Esophagus squamous epithelium (tissue), 5 donors: ENCODE measurements at places on chromosomes 3 and 15.
A peak's percentile ranks its signal among the peaks of the same experiment; 100 is the strongest.

DNA sequence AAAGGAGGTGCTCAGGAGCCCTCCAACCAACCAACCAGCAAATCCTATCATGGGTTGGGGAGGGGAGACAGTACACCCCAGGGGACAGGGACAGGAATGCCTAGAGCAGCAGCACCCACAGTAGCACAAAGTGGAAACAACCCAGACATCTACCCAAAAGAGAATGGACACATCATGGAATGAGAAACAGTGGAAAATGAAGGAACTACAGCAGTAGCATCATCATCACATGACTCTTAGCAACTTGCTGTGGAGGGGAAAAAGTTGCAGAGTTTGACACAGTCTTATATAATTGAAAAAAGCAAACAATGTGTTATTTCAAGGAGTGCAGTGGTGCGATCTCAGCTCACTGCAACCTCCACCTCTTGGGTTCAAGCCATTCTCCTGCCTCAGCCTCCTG is 11.0 kb downstream of the C3orf22 start:
- no peaks in the 10 kb centered on the region for H3K4me1 ChIP-seq
- H3K27me3 ChIP-seq: peaks cover 74% of the 10 kb centered on the region
- H3K36me3 ChIP-seq: no peaks in the 10 kb centered on the region
- H3K27ac ChIP-seq: no peak overlapping the region
- no peak overlapping the region for H3K4me3 ChIP-seq

- peaks cover 26% of the 10 kb centered on the region for H3K4me1 ChIP-seq
- H3K27ac ChIP-seq: no peak overlapping the region
- H3K27me3 ChIP-seq: no peaks in the 10 kb centered on the region
- H3K36me3 ChIP-seq: no peaks in the 10 kb centered on the region
- no peak overlapping the region for H3K4me3 ChIP-seq
These were observed 238.7 kb upstream of the HES1 start for GRCh38 chr3:193897288-193897687.

DNA sequence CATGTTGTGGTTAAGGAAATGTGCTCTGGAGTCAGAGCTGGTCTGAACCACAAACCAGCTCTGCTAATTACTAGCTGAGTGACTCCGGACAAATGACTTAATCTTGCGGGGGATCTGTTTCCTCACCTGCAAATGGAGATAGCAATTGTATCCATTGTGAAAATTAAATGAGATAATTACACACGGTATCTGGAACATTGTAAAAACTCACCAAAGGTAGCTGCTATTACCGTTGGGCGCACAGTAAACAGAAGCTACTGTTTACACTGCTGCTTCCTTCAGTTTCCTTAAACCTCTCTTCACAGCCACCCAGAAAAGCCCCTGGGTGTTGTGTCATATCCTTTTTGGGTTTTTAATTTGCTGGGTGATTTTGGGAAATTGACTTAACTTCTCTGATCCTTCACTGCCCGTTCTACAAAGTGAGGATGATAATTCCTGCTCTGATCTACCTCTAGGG is 107.8 kb downstream of the MEGF11 start:
- no peaks in the 10 kb centered on the region for H3K4me1 ChIP-seq
- H3K36me3 ChIP-seq: no peaks in the 10 kb centered on the region
- H3K4me3 ChIP-seq: no peak overlapping the region
- no peak for DNase-seq

GRCh38 chr3:119745942-119746341 is 36.0 kb upstream of the NR1I2 start:
- no peak overlapping the region for H3K27ac ChIP-seq
- H3K4me3 ChIP-seq: no peak overlapping the region
- no peaks in the 10 kb centered on the region for H3K36me3 ChIP-seq
- no peak for DNase-seq

DNA sequence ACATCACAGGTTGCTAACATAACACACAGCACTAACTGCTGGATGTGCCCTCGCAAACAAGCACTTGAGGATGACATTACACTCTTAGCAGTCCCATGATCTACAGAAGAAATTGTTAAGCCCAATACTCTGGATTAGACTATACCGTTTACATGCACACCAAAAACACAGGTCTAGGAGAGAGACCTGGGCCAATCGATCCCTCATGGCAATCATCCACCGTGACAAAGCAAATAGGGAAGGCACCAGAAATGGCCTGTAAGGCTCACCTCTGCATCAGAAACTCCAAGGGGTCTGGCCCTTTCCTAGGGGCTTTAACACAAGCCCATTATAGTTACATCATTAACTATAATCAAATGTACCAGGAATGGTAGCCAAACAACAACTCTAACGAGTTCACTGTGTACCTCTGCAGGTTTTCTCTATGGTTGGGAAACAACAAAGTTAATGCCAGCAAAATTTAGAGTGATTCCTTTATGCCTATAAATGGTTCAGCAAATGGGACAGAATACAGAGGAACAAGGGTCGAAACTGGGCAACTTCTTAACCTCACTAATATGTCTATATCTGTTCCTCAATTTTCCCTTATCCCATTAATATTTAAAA is 18.5 kb downstream of the TRANK1 start:
- H3K4me3 ChIP-seq: no peak overlapping the region
- no peaks in the 10 kb centered on the region for H3K27me3 ChIP-seq
- H3K4me1 ChIP-seq: no peaks in the 10 kb centered on the region
- no peaks in the 10 kb centered on the region for H3K36me3 ChIP-seq
- no peak overlapping the region for H3K27ac ChIP-seq
- DNase-seq: no peak

DNA sequence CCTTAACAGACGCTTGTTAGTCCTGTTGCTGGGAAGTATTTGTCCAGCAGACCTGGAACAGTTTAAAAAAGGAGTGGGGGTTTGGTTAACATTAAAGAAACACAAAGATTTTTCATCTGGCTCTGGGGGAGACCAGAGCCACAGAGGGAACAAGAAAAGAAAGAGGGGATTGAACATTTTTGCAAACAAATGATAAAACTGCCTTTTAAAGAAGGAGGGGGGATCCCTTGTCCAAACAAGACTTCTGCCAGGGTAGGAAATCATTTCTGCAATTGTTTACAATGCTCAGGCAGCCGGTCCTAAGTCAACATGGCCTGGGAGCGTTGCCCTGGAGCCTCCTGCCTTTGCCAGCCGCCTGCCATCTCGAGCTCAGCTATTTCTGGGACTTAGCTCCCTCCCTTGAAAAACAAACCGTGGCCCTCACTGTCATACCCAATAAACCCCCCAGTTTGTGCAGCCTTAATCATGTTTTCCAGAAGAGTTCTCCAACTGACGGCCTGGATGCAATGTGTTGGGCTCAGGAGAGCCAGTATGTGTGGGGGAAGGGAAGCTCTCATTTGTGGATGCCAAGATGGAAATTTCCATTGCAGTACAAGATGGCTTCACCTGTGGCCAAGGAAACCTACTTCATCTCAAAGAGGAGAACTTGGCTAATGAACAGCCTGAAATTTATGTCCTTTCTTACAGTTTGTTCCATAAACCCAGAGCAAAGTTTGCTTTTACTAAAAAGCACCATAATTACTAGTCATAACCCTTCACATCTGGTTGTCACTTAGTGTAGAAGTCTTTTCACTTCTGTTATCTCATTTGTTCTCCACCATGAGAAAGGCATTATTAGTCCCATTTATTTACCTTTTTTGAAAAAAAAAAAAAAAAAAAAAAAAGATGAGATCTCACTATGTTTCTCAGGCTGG is 75.9 kb upstream of the RNU6-1 start:
- peak overlapping the region; percentile 4 for H3K27ac ChIP-seq
- no peak overlapping the region for H3K4me3 ChIP-seq
- no peaks in the 10 kb centered on the region for H3K27me3 ChIP-seq
- no peak for DNase-seq
- H3K4me1 ChIP-seq: peaks cover 21% of the 10 kb centered on the region
- no peaks in the 10 kb centered on the region for H3K36me3 ChIP-seq
